ENCODE measurements at places on chromosomes 16 and 17. TPM values are rescaled to one million over a fixed set of nuclear protein-coding genes. Genes with fewer than 3 reads are reported as not detected.
A peak's percentile ranks its signal among the peaks of the same experiment; 100 is the strongest.

Gene PAFAH1B1
- total RNA-seq: 137 TPM

Gene SLFN12L
- 32.6 TPM for total RNA-seq

Gene THRA
- 11.4 TPM for total RNA-seq

Gene ADCY9
- 3.6 TPM for total RNA-seq

Gene HEATR9
- total RNA-seq: 0.18 TPM

Gene RASD1
- 0.31 TPM for total RNA-seq

GRCh38 chr17:55259684-55260111 lies 5.1 kb upstream of the HLF start:
- H3K27me3 ChIP-seq: peaks cover 67% of the 10 kb centered on the region
- no peak overlapping the region for H3K27ac ChIP-seq

DNA sequence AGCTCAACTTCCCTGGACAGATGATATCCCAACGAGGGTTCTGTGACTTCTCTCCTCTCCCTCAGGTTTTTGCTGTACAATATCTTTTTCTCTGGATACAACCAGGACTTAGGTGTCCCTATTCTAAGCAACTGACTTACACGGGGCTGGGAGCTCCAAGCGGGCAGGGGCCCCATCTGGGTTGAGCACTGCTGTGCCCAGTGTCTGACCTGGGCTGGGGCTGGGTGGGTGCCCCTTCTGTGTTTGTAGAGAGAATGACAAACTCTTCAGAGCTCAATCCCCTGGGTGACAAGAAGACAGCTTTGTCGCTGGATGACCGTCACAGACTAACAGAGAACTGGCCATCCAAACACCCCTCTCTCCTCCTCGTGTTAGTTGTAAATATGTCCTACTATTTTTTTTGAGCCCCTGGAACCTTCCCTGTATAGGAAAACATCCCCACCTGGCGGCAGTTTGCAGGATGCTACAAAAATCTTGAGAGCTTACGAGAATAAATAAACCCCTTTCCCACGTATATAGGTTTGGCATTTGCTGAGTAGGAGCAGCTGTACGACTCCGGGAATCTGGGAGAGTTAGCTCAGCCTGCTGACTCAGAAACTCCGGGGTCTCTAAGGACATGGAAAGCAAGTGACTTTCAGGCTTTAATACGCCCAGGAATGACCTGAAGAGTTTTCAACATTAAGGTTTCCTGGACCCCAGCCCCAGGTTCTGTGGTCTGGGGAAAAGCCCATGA lies 23.7 kb upstream of the RCVRN start:
- no peak overlapping the region for H3K27ac ChIP-seq
- H3K4me1 ChIP-seq: peaks cover 2% of the 10 kb centered on the region
- no peak for DNase-seq
- H3K36me3 ChIP-seq: no peaks in the 10 kb centered on the region
- H3K4me3 ChIP-seq: no peak overlapping the region

GRCh38 chr16:2815299-2815771 lies 1.7 kb upstream of the PRSS21 start:
- H3K27ac ChIP-seq: no peak overlapping the region
- peaks cover 1% of the 10 kb centered on the region for H3K36me3 ChIP-seq
- H3K27me3 ChIP-seq: peaks cover 3% of the 10 kb centered on the region
- no peak overlapping the region for H3K4me3 ChIP-seq

DNA sequence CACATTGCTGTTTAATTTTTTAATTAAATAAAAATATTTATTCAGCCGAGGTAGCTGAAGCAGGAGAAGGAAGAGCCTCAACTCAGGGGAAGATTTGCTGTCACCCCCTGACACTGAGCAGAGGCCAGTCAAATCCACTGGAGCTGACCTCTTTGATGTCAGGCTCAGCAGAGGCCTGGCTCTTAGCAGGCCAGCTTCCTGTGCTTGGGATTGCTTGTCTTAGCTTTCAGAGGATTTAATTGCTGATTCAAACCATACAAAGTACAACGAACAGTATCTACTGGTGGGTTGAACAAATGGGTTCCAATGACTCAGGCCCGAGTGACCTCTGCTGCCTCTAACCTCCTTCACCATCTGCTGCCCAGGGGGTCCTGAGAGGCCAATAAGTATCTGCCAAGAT lies 417.0 kb upstream of the HSBP1 start:
- H3K36me3 ChIP-seq: no peaks in the 10 kb centered on the region
- H3K4me1 ChIP-seq: no peaks in the 10 kb centered on the region
- no peak overlapping the region for H3K27ac ChIP-seq
- H3K27me3 ChIP-seq: no peaks in the 10 kb centered on the region
- H3K4me3 ChIP-seq: no peak overlapping the region

DNA sequence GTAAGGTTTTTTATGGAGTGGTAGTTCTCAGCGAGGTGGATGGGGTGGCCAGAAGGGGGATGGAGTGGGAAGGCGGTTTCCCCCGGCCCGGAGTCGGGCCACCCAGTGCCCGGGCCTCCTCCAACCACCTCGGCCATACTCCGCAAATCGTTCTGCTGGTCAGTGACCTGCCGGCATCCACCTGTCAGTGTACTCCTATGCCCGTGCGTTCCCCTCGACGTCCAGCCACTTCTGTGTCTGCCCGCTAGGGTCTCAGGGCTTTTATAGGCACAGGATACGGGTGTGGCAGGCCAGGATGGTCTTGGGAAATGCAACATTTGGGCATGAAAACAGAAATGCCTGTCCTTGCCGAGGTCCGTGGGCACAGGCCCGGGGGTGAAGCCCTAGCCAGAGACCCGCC lies 19.3 kb upstream of the ASGR2 start:
- H3K27me3 ChIP-seq: peaks cover 19% of the 10 kb centered on the region
- DNase-seq: no peak
- peaks cover 17% of the 10 kb centered on the region for H3K4me1 ChIP-seq

GRCh38 chr17:62675701-62676100 lies 48.2 kb downstream of the MRC2 start:
- no peaks in the 10 kb centered on the region for H3K27me3 ChIP-seq
- H3K4me1 ChIP-seq: peaks cover 2% of the 10 kb centered on the region
- H3K4me3 ChIP-seq: no peak overlapping the region
- no peaks in the 10 kb centered on the region for H3K36me3 ChIP-seq
- H3K27ac ChIP-seq: no peak overlapping the region
- no peak for DNase-seq

DNA sequence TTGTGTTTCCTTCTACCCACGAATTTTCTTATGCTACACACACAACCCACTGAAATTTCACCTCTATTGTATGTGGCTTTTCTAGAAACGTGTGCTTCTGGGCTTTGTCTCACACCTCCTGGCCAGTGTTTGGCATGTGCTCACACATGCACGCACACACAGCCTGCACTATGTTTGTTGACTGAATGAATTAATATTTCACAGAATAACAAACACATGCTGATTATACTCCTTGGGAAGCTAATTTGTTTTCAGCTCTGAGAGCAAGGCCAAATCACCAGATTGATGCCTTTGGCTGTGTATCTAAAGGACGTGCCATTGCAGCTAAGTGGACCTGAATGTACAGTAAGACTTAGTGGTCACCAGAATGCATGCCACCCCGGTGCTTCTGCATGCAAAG lies 210.7 kb downstream of the WWOX start:
- DNase-seq: no peak
- no peak overlapping the region for H3K27ac ChIP-seq
- H3K27me3 ChIP-seq: no peaks in the 10 kb centered on the region
- H3K36me3 ChIP-seq: peaks cover 3% of the 10 kb centered on the region
- H3K4me1 ChIP-seq: peaks cover 15% of the 10 kb centered on the region

DNA sequence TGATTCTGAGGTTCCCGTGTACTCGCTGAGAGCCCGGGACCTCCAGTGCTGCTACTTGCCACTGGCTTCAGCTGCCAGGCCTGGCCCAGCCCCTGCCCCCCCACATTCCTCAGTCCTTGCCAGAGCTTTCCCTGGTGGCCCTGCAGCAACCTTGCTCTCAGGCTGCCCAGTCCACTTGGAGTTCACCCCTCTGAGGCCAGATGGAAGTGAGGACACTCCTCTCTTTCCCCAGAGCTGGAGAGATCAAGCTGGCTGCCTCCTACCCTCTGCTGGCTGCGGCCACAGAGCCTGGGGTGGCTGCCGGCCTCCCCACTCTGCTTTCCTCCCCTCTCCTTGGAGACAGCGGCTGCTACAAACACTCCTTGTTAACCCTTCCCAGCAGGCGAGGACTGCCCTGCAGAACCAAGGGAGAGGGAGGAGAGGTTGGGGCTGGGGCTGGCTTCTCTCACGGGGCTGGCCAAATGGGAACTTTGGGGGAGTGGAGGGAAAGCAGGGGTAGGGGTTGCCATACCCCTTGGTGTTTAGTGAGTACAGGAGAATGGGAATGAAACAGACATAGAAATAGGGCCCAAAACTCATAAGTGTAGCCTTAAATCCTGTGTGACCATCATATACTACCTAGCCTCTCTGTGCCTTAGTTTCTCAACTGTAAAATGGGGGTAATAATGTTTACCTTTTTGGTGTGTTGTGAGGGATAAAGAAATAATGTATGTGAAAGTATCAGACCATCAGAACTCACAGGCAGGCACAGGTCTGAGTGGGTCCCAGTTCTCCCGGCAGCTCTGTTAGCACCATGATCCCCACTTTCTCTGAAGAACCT lies at the start of gene GAS2L2:
GAS2L2 (minus strand) TSS at position 295 of the 820 bp plus-strand sequence. CDS start 389 bp downstream, outside the sequence.
- no peak within 1 kb of the TSS for H3K27ac ChIP-seq
- H3K36me3 ChIP-seq: no peaks in the 10 kb centered on the region
- H3K4me1 ChIP-seq: peaks cover 25% of the 10 kb centered on the region

GRCh38 chr16:11793840-11794239 lies 3.2 kb downstream of the ZC3H7A start:
- peaks cover 38% of the 10 kb centered on the region for H3K36me3 ChIP-seq
- H3K4me1 ChIP-seq: peaks cover 67% of the 10 kb centered on the region
- H3K27ac ChIP-seq: peak overlapping the region; percentile 91
- no peak for DNase-seq

All from activated naive CD8-positive, alpha-beta T cell treated with anti-CD3 and anti-CD28 coated beads for 36 hours (primary cell).